ENCODE measurements at places on chromosomes 11 and 22.
A peak's percentile ranks its signal among the peaks of the same experiment; 100 is the strongest.

- DNase-seq, result peak; percentile 39
Observed at GRCh38 chr11:30635401-30635989, 49.3 kb upstream of the MPPED2 start.

GRCh38 chr11:131584785-131585592 lies 214.6 kb downstream of the NTM start:
- no peak for DNase-seq

DNA sequence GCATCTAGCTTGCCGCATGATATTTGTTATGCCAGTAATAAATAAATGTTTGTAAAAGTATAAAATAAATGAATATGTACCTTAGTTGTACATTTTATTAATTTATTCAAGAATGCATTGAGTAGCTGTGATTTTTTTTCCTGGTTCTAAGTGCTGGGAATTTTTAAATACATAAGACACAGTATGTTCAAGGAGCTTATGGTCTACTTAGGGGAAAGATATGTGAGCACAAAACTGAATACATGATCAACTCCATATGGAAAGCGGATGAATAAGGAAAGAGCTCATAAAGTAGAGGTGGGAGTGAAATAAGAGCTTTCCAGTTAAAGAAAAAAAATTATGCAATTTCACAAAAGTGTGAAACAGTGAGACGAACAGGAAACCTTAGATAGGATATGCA lies 944.2 kb upstream of the CCDC90B start:
- DNase-seq, result no peak

DNA sequence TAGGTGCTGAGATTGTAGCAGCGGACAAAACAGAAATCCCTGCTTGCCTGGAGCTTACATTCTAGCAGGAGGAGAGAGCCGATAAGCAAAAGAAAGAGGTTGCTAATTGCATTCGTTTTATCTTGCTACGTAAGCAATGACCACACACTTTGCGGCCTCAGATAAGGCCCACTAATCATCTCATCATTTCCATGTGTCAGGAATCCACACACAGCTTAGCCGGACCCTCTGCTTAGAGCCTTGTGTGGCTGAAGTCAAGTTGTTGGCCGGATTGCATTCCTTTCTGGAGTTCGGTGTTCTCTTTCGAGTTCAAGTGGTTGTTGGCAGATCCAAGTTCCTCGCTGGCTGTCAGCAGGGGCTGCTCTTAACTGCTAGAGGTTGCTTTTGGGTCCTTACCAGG lies 101.6 kb downstream of the CHST1 start:
- DNase-seq, result no peak

- DNase-seq, result no peak
Observed at GRCh38 chr11:70538641-70539359, 140.5 kb downstream of the CTTN start.
